ENCODE measurements at places on chromosomes 4 and X.

DNA sequence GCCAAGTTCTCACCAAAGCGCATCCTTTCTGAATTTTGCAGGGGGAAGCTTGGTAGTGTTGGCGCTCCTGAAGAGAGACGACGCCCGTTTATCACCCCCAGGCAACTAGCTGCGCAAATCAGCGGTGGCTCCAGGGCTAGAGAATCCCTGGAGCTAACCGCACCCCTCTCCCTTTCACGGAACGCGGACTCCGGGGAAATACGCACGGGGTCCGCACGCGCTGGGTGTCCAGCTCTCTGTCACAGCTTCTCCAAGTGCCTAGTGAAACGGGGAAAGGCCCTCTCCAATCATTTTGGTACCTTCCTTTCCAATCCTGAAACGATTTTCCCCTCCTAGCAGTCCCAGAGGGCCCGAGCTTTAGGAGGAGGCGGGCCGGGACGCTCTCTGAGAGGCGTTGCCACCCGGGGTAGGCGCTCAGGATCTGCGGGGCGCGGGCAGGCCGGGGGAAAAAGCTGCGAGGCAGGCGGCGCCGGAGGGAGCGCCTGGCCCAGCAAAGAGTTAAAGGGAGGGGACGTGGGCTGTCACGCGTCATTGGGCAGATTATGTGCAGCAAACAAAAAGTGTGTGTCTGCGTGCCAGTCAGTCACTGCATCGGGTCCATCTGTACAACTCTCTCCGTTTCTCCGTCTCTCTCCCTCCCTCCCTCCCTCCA is at the start of gene PRDM8:
PRDM8 (plus strand) TSS at position 582 of the 652 bp plus-strand sequence. CDS start 2,578 bp downstream, outside the sequence.
- DNase-seq: no peak

GRCh38 chr4:87117732-87118075 is 102.7 kb downstream of the KLHL8 start:
- DNase-seq: no peak

DNA sequence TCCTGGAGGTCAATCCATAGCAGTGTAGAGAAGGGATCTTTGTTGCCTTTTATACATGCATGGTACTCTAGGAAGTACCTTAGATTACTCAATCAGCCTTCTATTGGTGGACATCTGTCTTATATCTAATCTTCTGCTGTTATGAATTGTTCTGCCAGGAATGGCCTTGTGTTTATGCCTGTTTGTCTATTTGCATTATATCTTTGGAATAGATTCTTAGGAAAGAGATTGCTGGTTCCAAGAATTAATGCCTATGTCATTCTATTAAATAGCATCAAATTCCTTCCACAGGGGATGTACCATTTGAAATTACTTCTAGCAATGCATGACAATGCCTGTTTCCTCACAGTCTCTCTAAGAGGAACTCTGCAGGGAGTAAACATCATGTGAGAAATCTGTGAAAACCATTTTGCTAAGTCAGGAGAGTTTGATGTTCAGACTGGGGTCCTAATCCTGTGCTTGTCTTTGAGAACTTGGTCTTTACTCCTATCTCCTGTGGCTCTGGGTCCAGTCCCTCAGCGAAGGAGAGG is 42.5 kb downstream of the BEX3 start:
- no peak for DNase-seq

DNA sequence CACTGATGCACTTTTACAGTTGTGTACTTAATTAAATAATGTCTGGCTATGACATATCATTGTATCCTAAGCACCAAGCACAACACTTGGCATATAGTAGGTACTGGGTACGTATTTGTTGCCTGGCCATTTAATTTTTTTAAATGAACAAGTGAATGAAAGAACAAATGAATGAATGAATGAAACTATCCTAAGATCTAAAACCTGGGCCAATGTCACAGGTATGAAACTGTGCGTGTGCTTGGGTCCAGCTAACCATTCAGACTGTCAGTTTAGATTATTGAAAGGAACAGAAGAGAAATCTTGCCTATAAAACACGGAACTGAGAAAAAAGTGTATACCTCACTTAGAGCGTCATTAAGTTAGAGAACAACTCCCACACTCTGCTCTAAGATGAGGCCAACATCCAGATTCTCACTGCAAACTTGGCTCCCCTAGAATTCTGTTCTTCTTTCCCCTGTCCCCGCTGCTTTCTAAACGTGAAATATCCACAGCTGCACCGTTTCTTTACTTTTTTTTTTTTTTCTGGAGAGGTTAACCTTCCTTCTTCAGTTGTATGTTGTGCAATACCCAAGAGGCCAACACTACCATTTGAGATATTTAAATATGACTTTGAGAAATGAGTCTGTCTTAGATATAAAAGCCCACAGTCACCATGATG is 17.3 kb upstream of the SEL1L3 start:
- DNase-seq: no peak

DNA sequence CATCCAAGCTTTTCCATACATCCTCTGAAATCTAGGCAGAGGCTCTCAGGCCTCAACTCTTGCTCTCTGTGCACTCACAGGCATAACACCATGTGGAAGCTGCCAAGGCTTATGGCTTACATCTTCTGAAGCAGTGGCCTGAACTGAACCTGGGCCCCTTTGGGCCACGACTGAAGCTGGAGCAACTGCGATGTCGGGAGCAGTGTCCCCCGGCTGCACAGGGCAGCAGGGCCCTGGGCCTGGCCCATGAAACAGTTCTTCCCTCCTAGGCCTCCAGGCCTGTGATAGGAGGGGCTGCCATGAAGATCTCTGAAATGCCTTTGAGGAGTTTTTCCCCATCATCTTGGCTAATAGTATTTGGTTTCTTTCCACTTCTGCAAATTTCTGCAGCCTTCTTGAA is 39.2 kb downstream of the PRRG1 start:
- DNase-seq: no peak

DNA sequence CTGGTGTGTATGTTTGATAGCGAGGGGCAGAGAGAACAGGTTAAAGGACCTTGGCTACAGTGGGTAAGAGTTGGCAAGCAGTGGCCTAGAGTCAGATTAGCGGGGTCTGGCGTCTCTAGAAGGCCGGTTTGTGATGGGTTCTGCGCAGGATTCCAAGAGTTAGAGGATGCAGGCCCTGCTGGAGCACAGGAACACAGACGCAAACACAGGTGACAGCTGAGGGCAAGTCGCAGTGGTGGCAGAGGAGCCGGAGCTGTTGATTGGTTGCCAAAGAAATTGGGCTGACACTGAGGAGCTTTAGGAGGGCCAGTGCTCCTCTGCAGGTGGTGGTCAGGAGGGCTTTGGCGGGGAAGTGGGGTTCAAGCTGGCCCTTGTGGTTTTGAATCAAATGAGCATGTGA is 3.8 kb downstream of the TADA2B start:
- DNase-seq: no peak

- DNase-seq: peak; percentile 6
Observed at GRCh38 chrX:9071031-9071650, 37.2 kb upstream of the FAM9B start.

DNA sequence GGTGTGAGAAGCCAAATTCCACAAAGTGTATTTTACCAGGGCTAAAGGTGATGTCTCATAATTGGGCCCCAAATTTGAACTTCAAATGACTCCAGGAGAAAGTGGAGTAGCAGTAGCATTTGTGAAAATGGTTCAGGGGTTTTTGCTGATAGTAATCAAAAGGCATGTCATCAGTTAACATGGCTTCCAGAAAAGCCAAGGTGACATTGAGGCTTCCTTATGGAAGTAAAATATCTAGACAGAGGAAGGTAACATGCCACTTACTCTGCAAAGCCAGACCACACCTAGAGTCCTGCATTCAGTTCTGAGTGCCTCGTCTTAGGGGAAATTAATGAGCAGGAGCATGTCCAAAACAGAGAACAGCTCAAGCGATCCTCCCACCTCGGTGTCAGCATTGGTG is 2.2 kb upstream of the RPL36A start:
- DNase-seq: no peak

DNA sequence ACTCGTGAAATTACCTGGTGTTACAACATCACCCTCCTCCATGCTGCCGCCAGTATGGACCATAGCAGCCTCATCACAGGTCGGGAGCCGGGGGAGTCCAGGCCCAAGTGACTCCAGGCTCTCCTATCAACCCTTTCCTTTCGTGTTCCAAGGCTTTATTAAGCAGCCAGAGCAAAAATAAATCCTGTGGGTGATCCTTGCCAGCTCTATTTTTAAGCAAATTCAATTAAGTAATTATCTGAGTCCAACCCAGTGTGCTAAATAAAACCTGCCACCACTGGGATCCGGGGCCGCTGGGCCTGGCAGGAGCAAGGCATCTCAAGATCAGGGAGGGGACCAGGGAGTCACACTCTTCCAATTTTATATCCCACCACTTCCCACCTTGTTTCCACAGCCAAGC is 80.7 kb upstream of the PRPS1 start:
- no peak for DNase-seq

GRCh38 chrX:12153741-12154140 is 15.5 kb downstream of the FRMPD4 start:
- DNase-seq: no peak

- DNase-seq: peak; percentile 83
Observed at GRCh38 chrX:134669378-134670098, 11.3 kb upstream of the PLAC1 start.

DNA sequence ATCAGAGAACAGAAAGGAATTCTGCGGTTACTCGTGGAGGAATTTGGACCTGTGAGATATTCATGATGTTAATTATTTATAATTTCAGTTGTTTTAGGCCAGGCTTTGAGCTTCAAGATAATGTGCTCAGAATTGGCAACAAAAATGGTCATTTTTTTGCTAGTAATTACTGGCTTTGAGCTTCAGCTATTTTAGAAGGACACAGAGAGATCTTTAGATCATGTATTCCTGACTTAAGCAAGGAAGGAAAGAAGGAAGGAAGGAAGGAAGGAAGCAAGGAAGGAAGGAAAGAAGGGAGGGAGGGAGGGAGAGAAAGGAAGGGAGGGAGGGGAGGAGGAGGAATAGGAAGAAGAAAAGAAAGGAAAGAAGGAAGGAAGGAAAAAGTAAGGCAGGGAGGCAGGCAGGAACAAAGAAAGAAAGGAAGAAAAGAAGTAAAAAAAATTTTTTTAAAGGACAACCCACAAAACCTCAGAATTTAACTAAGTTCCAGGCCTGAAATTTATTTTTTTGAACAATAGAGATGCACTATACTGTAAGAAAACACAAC is 277.9 kb upstream of the KLF3 start:
- DNase-seq: no peak

DNA sequence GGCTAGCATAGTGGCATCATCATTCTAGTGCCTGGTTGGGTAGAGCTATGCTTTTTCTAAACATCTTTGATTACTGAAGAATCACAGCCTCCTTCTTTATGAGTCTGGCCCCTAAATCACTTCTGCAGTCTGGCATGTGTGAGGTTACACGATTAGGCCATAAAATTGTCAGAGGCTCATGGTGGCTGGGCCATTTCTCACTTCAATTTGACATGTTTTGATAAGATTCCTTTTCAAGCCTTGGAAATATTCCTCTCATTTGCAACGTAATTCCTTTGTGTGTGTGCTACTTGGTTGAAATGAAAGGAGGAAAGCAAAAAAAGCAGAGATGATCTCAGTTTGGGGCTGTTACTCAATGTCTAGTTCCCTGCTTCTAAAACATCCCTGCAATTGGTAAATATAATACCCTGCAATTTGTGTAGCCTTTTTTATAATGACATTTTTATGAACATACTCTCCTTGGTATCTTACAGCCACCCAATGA is 6.2 kb downstream of the CCKAR start:
- DNase-seq: no peak

DNA sequence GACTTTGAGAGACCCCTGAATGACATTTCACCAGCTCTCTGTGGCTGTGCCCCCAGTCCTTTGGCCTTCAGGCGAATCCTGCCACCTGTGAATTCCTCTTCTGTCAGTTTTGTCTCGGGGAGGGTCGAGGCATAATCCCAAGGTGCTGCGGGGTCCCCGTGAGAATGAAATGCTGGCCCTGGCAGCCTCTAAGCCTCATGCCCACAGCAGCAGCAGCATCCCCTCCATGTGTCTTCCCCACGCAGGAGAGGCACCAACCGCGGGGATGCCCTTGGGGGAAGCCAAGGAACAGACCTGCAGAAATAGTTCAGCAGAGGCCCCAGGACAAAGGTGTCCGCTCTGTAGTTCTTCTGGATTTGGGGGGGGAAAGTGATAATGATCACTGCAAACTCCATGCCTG is 104.8 kb downstream of the PHKA2 start:
- DNase-seq: no peak

DNA sequence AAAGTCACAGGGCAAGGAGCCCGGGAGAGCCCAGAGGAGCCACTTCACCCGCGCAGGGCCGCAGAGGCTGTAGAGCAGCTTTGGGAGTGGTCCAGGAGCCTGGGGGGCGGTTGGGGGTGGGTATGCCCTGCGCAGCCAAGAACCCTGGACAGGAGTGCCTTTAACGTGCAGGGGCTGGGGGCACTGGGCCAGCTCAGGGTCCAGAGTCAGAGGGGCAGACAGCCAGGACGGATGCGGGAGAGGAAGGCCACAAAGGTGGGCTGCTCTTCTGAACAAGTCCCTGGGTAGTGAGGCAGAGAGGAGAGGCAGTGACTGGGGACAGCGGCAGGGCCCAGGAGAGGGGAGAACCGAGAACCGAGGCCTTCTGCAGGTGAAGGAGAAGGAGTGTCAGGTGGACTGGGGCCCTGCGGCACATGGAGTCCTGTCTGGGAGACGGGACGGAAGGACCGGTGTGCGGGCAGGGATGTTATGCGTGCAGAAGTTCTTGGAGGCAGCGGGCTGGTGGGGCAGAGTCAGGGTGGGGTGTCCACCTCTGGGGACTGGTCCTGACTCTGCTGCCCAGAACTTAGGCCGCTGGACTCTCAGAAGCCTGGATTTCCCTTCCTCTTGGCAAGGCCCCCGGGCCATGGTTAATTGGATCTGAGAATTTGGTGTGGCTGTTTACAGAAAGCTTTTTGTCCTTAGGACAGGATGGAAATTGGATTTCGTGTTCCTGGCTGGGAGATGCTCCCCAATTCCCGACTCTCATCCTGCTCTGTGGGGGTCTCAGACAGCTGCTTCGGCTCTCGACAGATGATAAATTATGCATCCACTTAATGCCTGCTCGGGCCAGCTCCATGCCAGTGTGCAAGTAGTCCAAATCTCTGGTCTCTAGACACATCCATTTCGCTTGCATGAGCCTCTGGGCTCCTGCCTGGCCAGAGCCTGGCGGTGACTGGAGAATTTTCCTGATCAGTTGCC is 31.9 kb downstream of the ADRA2C start:
- no peak for DNase-seq

GRCh38 chrX:104255465-104255864 is 732 bp upstream of the ESX1 start:
- no peak for DNase-seq

DNA sequence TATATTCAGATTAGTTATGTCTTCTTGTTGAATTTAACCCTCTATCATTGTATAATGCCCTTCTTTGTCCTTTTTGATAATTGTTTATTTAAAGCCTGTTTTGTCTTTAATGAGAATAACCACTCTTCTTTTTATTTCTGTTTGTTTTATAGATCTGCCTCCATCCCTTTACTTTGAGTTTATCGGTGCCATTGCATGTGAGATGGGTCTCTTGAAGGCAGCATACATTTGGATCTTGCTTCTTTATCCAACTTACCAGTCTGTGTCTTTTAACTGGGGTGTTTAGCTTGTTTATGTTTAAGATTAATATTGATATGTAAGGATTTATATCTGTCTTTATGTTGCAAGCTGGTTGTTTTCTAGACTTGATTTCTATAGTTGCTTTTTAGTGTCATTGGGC is 115.8 kb downstream of the RTL3 start:
- DNase-seq: no peak
